ENCODE measurements at places on chromosomes 13 and 19.

DNA sequence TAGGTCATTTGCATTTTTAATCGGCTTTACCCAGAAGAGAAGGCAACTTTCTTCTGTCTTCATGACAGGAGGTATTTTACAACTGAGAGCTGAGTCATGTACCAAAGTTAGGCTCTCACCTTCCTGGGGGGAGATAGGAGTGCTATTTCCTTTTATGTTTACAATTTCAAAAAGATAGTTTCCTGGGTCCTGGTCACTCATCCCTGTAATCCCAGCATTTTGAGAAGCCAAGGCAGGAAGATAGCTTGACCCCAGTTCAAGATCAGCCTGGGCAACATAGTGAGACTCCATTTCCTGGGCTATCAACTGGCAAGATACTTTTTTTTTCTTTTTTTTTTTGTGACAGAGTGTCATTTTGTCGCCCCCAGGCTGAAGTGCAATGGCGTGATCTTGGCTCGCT, 7.6 kb downstream of the LYPD3 start:
- no peak for DNase-seq

- DNase-seq: no peak
Measured at GRCh38 chr13:47976325-47976724, 24.7 kb downstream of the SUCLA2 start.

DNA sequence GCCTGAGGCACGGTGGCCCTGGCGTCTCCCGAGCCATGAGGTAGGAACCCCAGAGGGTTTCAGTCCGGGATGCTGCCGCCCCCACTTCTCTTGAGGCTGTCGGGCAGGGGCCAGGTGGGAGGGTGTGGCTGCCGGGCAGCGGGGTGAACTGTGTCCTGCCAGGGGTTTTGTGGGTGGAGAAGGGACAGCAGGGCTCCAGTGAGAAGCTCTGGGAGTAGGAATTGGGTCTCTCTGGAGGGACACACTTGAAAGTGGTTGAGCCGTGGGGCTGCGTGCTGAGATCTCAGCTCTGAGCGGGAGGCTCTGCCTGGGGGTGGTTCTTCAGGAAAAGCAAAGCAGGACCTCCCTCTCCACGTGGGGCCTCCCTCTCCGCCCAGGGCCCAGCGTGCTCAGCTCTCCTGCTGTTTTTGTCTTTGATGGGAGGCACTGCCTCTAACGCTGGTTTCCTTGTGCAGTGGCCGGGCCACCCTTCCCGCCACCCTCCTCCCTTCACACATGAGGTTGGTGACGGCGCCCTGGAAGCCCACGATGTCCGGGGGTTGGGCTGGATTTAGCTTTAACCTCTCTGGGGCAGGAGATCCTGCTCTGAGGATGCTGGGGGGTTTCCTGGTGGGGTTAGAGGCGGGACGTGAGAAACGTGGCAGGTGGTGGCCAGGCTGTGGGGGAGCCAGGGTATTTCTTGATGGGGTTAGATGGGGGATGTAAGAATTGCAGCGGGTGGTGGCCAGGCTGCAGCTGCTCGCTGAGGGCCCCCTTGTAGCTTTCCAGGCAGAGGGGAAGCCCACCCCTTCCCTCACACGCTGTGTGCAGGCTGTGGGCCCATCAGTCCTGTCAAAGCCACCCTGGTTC, 15.3 kb upstream of the ZNF554 start:
- DNase-seq: no peak

DNA sequence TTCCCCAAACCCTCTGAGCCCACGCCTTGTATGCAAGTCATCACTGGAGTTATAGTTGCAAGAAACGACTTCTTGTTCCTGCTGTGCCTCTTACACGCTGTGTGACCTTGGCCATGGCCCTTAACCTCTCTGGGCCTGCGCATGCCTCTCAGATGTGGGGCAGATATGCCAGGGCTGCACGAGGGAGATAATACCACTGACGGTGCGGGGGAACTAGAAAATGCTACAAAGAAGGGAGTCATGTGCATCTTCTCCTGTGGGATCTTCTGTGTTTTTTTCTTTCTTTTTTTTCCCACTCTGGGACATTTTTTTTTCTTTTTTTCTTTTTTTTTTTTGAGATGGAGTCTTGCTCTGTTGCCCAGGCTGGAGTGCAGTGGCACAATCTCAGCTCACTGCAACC, 4.3 kb upstream of the SAMD1 start:
- no peak for DNase-seq

GRCh38 chr19:6801485-6802086, 29.1 kb downstream of the VAV1 start:
- peak; percentile 80 for DNase-seq

DNA sequence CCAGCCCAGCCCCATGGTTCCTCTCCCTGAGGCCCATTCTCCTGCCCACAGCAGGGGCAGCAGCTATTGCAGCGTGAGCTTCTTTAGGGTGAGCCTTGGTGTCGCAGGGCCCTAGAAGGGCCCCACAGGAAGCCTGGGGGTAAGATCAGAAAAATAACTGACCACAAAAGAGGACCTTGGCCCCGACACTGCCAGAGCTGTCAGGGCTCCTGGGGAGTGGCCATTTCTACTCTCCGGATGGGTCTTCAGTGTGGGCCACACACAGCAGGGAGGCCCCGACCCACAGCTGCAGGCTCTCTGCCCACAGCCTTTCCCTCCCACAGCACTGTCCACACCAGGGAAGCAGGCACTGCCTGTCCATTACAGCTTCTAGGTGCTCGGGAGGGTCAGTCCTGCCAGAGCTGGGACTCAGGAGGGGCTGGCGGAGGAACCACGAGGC, 3.5 kb upstream of the SIGLEC8 start:
- DNase-seq: no peak

- DNase-seq: no peak
Measured at GRCh38 chr13:64420181-64420580, 2810.0 kb downstream of the PCDH9 start.

DNA sequence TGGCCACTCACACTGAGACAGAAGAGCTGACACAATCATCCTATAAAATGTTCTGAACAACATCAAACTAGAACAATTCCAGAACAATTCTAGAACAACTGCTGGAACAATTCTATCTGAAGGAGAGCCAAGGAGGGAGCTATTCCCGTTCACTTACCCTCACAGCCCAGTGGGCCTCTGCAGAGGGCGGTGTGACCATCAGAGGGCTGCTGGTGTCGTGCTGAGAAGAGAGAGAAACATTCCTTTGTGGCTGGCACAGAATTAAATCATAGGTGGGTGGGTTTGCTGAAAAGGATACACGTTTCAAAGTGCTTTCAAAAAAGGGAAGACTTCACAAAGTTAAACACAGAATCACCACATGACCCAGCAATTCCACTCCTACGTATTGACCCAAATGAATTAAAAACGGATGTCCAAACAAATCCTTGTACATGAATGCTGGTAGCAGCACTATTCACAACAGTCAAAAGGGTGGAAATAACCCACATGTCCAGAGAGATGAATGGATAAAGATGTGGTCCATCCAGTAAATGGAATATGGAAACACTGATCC, 34.9 kb downstream of the EPS15L1 start:
- DNase-seq: no peak

DNA sequence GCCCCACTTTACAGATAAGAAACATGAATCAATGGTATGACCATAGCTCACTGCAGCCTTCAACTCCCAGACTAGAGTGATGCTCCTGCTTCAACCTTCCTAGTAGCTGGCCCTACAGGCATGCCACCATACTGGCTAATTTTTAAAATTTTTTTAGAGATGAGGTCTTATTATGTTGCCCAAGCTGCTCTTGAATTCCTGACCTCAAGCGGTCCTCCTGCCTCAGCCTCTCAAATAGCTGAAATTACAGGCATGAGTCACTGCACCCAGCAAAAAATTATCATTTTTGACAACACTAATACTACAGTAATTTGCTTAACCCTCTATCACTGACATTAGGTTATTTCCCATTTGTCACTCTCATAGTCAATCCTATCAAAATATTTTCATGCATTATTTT, 14.7 kb downstream of the CAB39L start:
- DNase-seq: no peak

DNA sequence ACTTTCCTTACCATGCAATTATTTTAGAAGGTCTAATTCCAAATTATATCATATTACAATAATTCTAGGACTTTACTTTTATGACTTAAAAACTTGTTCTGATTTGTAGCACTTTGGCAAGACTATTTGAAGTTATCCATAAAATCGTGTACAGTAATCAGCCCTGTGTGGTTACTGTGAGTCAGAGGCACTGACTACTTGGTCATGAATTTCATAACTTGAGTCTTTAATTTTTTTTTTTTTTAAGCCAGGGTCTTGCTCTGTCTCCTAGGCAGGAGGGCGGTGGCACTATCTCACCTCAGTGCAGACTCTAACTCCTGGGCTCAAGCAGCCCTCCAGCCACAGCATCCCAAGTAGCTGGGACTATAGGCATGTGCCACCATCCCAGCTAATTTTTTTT, 1319.2 kb upstream of the SLC10A2 start:
- DNase-seq: no peak

DNA sequence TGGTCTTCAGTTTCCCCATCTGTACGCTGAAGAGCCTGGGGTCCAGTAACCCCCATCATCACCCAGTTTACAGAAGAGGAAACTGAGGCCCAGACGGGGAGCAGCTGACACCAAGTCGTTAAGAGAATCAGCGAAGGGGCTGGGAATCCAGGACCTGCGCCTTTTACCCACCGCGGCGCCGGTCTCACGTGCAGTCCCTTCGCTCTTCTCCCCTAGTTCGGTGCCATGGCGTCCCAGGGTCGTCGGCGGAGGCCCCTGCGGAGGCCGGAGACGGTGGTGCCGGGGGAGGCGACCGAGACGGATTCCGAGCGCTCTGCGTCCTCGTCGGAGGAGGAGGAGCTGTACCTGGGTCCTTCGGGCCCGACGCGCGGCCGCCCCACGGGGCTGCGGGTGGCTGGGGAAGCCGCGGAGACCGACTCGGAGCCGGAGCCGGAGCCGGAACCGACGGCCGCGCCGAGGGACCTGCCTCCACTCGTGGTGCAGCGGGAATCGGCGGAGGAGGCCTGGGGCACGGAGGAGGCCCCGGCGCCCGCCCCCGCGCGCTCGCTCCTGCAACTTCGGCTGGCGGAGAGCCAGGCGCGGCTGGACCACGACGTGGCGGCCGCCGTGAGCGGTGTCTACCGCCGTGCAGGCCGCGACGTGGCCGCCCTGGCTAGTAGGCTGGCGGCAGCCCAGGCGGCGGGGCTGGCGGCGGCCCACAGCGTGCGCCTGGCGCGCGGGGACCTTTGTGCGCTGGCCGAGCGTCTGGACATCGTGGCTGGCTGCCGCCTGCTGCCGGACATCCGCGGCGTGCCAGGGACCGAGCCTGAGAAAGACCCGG, 698 bp downstream of the BLOC1S3 start:
- DNase-seq: no peak

GRCh38 chr13:27504868-27505194, 54.5 kb upstream of the MTIF3 start:
- peak; percentile 34 for DNase-seq

DNA sequence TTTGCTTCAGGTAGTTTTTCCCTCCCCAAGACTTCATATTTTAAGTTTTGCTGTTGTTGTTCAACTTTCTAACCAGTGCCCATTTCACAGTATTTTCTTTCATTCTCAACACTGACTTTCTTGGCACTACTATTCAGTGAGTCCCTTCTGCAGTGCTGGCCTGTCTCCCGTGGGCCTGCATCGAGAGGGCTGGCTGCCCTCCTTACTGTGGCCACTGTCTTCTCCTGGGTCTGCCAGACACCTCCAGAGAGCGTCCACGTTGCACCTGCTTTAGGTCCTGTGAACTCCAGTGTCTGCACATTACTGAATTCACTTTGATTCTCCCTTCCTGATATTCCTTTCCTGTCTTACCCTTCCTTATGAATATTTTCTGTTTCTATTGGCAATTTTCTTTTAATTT, 27.3 kb downstream of the COL4A1 start:
- DNase-seq: no peak

DNA sequence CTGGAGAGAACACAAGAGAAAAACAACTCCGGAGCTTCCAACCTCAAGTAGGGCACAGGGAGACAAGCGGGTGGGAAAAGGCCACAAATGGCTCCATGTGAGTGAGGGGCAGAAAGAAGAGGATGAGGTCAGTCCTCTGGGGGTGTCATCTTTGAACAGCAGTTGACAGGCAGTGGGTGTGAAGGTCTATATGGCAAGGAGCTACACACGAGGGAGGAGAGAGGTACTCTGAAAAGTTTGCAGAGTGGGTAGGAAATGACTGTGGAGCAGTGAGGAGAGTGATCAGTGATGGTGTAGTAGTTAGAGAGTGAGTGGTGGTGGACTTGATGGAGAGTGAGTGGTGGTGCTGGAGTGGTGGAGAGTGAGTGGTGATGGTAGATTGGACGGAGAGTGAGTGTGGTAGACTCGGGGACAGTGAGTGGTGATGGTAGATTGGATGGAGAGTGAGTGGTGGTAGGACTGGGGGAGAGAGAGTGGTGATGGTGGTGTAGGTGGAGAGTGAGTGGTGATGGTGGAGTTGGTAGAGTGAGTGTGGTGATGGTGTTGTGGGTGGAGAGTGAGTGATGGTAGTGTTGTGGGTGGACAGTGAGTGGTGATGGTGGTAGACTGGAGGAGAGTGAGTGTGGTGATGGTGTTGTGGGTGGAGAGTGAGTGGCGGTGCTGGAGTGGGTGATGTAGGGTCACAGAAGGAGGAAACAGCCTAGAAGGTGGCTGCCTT, 4.0 kb downstream of the TFDP1 start:
- DNase-seq: no peak

GRCh38 chr19:1225440-1226226, 12.2 kb downstream of the CBARP start:
- no peak for DNase-seq

- DNase-seq: no peak
Measured at GRCh38 chr19:9054765-9055164, 32.1 kb upstream of the OR1M1 start.

DNA sequence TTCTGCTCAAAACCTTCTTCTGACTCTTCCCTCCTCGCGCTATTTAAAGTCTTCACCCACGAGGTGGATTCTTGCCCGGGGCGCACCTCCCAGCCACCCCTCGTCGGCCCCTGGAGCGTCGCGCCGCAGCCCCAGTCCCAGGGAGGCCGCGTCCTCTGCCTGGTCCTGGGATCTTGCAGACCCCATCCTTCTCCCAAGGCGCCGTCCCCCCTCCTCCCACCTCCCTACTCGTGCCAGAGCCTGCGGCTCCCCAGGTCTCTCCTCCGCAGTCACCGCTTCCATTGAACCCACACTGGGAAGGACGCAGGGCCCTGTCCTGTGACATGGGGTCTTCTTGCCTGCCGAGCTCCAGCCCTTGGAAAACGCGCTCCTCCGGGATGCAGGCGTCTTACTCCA, 486 bp downstream of the ZNF808 start:
- DNase-seq: no peak

GRCh38 chr13:41231025-41231677, 32.2 kb downstream of the MTRF1 start:
- no peak for DNase-seq

DNA sequence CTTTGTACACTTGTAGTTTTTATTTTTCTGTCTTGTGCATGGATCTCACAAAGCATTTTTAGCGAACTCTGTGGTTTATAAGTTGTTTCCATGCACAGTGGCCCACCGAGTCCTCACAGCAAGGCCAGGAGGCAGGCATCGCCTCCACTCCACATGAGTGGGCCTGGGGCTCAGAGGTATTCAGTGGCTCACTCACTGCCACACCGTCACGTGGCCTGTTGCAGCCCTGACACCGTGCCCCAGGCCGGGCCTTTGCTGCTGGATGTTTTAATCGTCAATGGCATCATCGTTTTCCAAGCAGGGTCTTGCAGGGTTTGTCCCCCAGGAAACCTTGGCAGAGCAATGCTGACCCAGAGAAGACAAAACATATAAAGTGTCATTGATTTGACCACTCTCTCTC, 59.8 kb downstream of the SPACA7 start:
- DNase-seq: no peak
